ENCODE measurements at places on chromosomes 6 and 20. TPM values are rescaled to one million over a fixed set of nuclear protein-coding genes. Genes with fewer than 3 reads are reported as not detected.

CD24 gene
- 3.1 TPM for total RNA-seq

CALHM5 gene
- 3.0 TPM for total RNA-seq

C20orf144 gene
- not detected for total RNA-seq

LSM14B gene
- 38.2 TPM for total RNA-seq

CALHM4 gene
- not detected for total RNA-seq

BPIFB2 gene
- total RNA-seq = 0.13 TPM

SNRPB2 gene
- total RNA-seq = 36.3 TPM

BHLHE23 gene
- total RNA-seq = not detected

GTSF1L gene
- not detected for total RNA-seq

CFB gene
- total RNA-seq = 30.8 TPM

GSTA2 gene
- not detected for total RNA-seq

REM1 gene
- total RNA-seq = 4.4 TPM

PLN gene
- total RNA-seq = 318 TPM

OVOL2 gene
- total RNA-seq = not detected

FERMT1 gene
- total RNA-seq = 1.5 TPM

CDH26 gene
- 0.62 TPM for total RNA-seq

PROCR gene
- 37.6 TPM for total RNA-seq

PNLDC1 gene
- total RNA-seq = not detected

ACTL10 gene
- 0.54 TPM for total RNA-seq

UST gene
- 48.1 TPM for total RNA-seq

TREM2 gene
- total RNA-seq = 1.7 TPM

AIF1 gene
- total RNA-seq = 10.1 TPM

All from gastroesophageal sphincter (tissue), 4 donors.